ENCODE measurements at places on chromosomes 3 and 15. TPM values are rescaled to one million over a fixed set of nuclear protein-coding genes. Genes with fewer than 3 reads are reported as not detected.

The PTPN23 gene
- 12.7 TPM for total RNA-seq

The WDR49 gene
- 1.1 TPM for total RNA-seq

The TMEM40 gene
- total RNA-seq: 19.0 TPM

The PRR20G gene
- not detected for total RNA-seq

The TJP1 gene
- total RNA-seq: 86.5 TPM

The ATP2B2 gene
- total RNA-seq: not detected

The CSPG4 gene
- total RNA-seq: 6.3 TPM

The SNX33 gene
- total RNA-seq: 15.0 TPM

The GOLGA8J gene
- total RNA-seq: not detected

The HHATL gene
- total RNA-seq: not detected

The RBP2 gene
- total RNA-seq: not detected

The UBE2E2 gene
- total RNA-seq: 61.3 TPM

The CHST14 gene
- 1.1 TPM for total RNA-seq

The SLC22A14 gene
- 0.64 TPM for total RNA-seq

The LRRN1 gene
- 0.26 TPM for total RNA-seq

The WDR93 gene
- not detected for total RNA-seq

The SPTBN5 gene
- total RNA-seq: 0.53 TPM

The CCR9 gene
- not detected for total RNA-seq

The LRRC34 gene
- total RNA-seq: under 0.01 TPM

The TTC23 gene
- 10.0 TPM for total RNA-seq

The GRAMD1C gene
- 1.1 TPM for total RNA-seq

The ROBO1 gene
- 66.6 TPM for total RNA-seq

The AADACL2 gene
- not detected for total RNA-seq

The CSNK1G1 gene
- total RNA-seq: 26.3 TPM

The RAD51 gene
- 0.53 TPM for total RNA-seq

The SLC28A1 gene
- total RNA-seq: not detected

The CCNB2 gene
- 2.3 TPM for total RNA-seq

The GP5 gene
- under 0.01 TPM for total RNA-seq

The SPATA12 gene
- total RNA-seq: not detected

The BNC1 gene
- 74.2 TPM for total RNA-seq

The BHLHE40 gene
- 42.9 TPM for total RNA-seq

The ADAMTS17 gene
- total RNA-seq: 2.0 TPM

The ZNF385D gene
- total RNA-seq: under 0.01 TPM

The CPNE9 gene
- total RNA-seq: not detected

The RFT1 gene
- 15.5 TPM for total RNA-seq

The CKMT1B gene
- total RNA-seq: 43.7 TPM

The CGGBP1 gene
- 28.3 TPM for total RNA-seq

The CLDN11 gene
- 4.2 TPM for total RNA-seq

The TIMP4 gene
- 2.6 TPM for total RNA-seq

The ULK3 gene
- total RNA-seq: 23.6 TPM

The SMCO1 gene
- not detected for total RNA-seq

The GRAMD2A gene
- total RNA-seq: 5.5 TPM

The PPP2R3A gene
- total RNA-seq: 6.1 TPM
